ENCODE measurements at places on chromosomes 16 and 17.
A peak's percentile ranks its signal among the peaks of the same experiment; 100 is the strongest.

DNA sequence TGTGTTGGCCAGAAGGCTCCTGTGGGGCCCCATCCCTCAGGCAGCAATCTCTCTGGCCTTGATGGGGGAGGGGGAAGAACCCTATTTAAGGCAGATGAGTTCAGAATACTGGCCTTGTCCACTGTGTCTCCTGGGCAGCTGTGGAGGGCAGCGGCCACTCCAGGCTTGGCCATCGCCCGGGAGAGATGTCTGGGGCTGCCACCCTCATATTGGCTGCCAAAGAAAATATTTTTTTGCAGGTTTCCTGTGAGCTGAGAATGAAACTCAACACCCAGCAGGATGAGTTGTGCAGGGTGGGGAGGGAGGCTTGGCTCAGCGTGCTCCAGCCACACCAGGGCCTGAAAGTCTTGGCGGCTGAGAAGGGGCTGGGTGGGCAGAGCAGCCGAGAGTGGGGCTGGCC lies 14.4 kb upstream of the TIMP2 start:
- no peaks in the 10 kb centered on the region for H3K27me3 ChIP-seq
- DNase-seq = no peak
- no peaks in the 10 kb centered on the region for H3K36me3 ChIP-seq

DNA sequence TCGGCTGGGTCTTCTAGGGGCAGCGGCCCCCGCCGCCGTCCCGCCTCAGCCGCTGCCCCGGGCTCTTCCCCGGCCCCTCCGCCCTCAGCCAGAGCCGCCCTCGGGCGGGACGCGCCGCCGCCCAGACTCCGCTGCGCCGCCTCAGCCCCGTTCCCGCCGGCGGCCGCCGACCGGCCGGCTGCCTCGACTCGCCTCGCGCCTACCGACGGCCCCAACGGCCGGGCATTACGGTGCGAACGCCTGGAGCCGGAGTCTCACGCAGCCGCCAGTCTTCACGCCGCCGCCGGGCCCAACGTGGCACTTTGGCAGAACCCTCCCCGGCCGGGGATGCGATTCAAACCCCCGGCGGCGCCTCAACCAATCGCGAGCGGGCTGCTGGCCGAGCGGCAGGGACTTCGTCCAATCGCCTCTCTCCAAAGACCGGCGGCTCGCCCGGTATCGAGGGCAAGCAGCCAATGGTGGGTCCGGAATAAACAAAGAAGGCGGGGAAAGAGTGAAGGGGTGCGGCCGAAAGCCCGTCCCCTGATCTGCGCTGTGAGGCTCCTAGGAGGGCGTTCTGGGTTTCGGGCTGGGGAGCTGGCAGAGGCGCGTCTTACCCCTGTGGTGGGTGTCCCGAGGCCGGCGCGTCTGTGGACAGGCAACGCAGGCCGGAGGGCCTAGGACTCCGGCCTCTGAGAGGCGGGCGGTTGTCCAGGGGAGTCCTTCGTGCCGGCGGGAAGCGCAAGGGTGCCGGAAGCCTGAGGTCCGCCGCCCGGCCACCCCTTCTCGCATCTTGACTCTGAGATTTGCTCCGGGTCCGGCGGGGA lies at the start of gene CDR2:
Gene CDR2 (minus strand): TSS at position 309 of the 806 bp plus-strand sequence. CDS start 310 bp downstream, outside the sequence.
- peaks cover 42% of the 10 kb centered on the region for H3K4me1 ChIP-seq
- H3K36me3 ChIP-seq = no peaks in the 10 kb centered on the region
- peak; percentile 98 for DNase-seq
- H3K27ac ChIP-seq = peak within 1 kb of the TSS; percentile 65
- peak within 1 kb of the TSS; percentile 77 for H3K4me3 ChIP-seq
- H3K27me3 ChIP-seq = no peaks in the 10 kb centered on the region

GRCh38 chr16:81940781-81941560 lies 70.3 kb downstream of the SDR42E1 start:
- H3K4me1 ChIP-seq = no peaks in the 10 kb centered on the region
- no peak overlapping the region for H3K27ac ChIP-seq
- no peak overlapping the region for H3K4me3 ChIP-seq
- H3K27me3 ChIP-seq = peaks cover 11% of the 10 kb centered on the region

GRCh38 chr16:22324787-22325597 lies 27.8 kb downstream of the POLR3E start:
- H3K4me1 ChIP-seq = no peaks in the 10 kb centered on the region
- H3K27ac ChIP-seq = no peak overlapping the region
- peaks cover 99% of the 10 kb centered on the region for H3K36me3 ChIP-seq
- no peak for DNase-seq

- no peak for DNase-seq
- no peak overlapping the region for H3K4me3 ChIP-seq
- H3K36me3 ChIP-seq = no peaks in the 10 kb centered on the region
- no peaks in the 10 kb centered on the region for H3K27me3 ChIP-seq
- no peaks in the 10 kb centered on the region for H3K4me1 ChIP-seq
These were observed 7.6 kb downstream of the CDK3 start for GRCh38 chr17:76008208-76008607.

DNA sequence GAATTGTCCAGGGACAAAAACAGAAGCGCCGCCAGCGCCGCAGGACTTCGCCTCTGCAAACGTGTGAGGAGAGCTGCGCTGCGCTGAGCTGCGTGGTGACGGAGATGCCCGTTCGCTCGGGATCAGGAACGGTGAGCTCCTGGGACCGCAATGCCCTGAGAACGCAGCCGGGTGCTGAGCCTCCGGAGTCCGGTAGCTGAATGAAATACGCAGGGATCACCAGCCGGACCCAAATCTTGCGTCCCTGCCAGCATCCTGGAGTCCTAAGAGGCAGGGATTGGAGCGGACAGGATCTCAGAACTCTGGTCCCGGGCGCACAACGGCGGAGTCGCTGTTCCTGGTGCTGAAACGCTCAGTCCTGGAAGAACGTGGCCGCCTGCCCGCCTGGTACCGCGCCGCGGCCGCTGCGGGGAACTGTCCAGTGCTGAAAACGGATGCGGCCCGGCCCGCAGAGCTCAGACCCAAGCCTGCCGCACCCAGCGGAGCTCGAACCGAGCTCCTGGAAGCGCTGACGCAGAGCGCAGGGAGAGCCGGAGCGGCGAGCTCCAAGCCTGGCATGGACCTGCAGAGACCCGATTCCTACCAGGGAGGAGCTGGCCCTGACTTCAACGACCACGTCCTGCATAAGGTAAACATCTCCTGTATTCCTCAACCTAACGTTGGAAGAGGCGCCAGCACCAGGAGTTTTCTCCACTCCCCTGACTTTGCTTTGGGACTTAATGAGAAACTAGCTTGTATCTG lies 41.5 kb downstream of the CD300LF start:
- H3K27me3 ChIP-seq = peaks cover 13% of the 10 kb centered on the region
- no peak overlapping the region for H3K4me3 ChIP-seq
- no peaks in the 10 kb centered on the region for H3K4me1 ChIP-seq

DNA sequence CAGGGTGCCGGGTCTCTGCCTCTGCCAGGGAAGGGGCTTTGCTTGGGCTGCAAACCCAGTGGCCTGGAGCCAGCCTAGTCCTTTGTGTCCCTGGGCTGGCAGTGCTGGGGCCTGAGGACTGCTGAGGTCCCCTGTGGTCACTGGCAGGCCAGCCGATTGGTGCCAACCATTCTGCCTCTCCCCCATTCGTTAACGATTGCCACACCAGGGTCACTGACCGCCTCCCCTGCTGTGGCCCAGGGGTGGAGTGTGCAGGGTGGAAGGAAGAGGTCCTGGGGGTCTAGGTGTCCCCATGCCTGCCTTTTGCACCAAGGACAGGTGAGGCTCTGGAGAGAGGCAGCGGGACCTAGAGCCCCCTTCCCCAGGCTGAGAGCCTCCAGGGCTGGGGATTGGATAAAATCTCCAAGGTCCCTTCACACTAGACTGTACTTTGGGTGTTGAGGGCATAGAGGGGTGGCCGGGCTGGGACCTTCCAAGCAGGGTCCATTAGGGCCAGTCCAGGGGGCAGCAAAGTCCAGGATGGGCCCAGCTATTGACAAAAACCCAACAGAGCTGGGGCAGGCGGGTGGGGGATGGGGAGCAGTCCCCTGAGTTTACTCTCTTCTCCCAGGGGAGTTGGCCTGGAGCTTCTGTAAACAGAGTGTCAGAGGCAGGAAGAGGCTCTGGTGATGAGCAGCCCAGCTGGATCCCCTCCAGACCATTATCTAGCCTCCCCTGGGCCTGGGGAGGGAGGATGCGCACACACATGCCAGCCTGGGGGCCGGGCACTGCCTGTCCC lies 1.1 kb downstream of the VASN start:
- H3K27ac ChIP-seq = no peak overlapping the region
- H3K27me3 ChIP-seq = no peaks in the 10 kb centered on the region
- no peak for DNase-seq
- no peaks in the 10 kb centered on the region for H3K4me1 ChIP-seq
- peaks cover 3% of the 10 kb centered on the region for H3K36me3 ChIP-seq
- H3K4me3 ChIP-seq = no peak overlapping the region

DNA sequence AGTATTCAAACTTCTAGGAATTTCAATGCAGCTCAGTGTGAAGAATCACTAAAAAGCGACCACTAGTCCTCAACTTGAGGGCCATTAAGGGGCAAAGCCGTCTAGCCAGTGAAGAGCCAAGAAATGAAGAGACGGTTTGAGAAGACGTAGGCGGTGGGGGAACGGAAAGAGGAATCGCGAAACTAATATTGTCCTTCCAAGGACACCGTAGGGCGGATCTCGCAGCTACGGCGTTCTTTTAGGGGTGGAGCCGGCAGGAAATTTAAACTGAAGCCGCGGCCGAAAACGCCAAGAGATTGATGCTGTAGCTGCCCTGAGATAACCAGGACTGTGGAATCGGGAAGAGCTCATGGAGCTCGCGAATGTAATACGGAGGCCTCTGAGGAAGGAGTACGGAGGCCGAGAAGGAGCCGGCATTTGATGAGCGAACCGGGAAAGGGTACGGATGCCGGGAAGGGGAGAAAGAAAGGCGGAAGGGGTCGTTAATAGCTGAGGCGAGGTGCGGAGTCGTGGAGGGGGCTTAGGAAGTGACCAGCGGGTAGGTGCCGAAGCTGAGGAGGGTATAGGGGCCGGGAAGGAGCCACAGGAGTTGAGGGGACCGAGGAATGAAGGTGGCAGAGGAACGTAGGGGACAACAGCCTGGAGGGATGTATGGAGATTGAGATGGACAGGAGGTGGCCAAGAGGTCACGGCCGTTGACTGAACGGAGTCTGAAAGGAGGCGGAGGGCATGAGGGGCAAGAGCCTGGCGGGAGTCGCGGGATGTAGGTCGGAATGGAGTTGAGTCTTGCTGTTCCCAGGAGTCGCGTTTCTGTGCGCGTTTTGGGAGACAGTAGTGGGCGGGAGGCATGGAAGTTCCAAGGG lies at the start of gene DBF4B:
Gene DBF4B (plus strand): TSS at position 265 of the 863 bp plus-strand sequence. CDS start 156 bp downstream, at position 421.
- H3K4me1 ChIP-seq = peaks cover 27% of the 10 kb centered on the region
- no peaks in the 10 kb centered on the region for H3K27me3 ChIP-seq
- H3K36me3 ChIP-seq = peaks cover 3% of the 10 kb centered on the region
- H3K27ac ChIP-seq = peak within 1 kb of the TSS; percentile 94
- DNase-seq = peak; percentile 87
- H3K4me3 ChIP-seq = peak within 1 kb of the TSS; percentile 95

DNA sequence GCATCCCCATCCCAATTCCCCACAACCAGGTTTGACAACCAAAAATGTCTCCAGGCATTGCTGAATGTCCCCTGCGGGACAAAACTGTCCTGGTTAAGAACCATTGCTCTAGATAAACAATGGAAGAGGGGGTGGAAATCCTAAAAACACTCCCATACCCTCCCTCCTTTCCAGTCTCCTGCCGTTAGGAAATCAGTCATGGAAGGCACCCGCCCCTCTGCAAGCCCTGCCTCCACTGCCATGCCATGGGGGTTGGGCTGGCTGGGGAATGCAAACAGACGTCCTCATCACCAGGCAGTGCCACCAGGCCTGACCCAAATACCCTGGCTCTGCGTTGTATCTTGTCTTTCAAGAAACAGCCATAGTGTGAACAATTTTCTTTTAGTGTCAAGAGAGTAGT lies 57.5 kb downstream of the CYTH1 start:
- no peaks in the 10 kb centered on the region for H3K36me3 ChIP-seq
- DNase-seq = no peak
- H3K4me3 ChIP-seq = no peak overlapping the region
- H3K27ac ChIP-seq = no peak overlapping the region

- H3K4me3 ChIP-seq = no peak overlapping the region
- no peaks in the 10 kb centered on the region for H3K36me3 ChIP-seq
- no peaks in the 10 kb centered on the region for H3K27me3 ChIP-seq
- no peak for DNase-seq
- no peaks in the 10 kb centered on the region for H3K4me1 ChIP-seq
These were observed 89.1 kb upstream of the TBX2 start for GRCh38 chr17:61310590-61310989.

GRCh38 chr16:24918641-24919040 lies 72.9 kb downstream of the SLC5A11 start:
- H3K4me1 ChIP-seq = no peaks in the 10 kb centered on the region
- no peak overlapping the region for H3K4me3 ChIP-seq
- peaks cover 30% of the 10 kb centered on the region for H3K36me3 ChIP-seq
- no peaks in the 10 kb centered on the region for H3K27me3 ChIP-seq

- peaks cover 51% of the 10 kb centered on the region for H3K4me1 ChIP-seq
- H3K36me3 ChIP-seq = peaks cover 97% of the 10 kb centered on the region
- H3K27ac ChIP-seq = peak overlapping the region; percentile 67
- H3K4me3 ChIP-seq = no peak overlapping the region
These were observed 38.5 kb downstream of the MSI2 start for GRCh38 chr17:57294629-57295501.

DNA sequence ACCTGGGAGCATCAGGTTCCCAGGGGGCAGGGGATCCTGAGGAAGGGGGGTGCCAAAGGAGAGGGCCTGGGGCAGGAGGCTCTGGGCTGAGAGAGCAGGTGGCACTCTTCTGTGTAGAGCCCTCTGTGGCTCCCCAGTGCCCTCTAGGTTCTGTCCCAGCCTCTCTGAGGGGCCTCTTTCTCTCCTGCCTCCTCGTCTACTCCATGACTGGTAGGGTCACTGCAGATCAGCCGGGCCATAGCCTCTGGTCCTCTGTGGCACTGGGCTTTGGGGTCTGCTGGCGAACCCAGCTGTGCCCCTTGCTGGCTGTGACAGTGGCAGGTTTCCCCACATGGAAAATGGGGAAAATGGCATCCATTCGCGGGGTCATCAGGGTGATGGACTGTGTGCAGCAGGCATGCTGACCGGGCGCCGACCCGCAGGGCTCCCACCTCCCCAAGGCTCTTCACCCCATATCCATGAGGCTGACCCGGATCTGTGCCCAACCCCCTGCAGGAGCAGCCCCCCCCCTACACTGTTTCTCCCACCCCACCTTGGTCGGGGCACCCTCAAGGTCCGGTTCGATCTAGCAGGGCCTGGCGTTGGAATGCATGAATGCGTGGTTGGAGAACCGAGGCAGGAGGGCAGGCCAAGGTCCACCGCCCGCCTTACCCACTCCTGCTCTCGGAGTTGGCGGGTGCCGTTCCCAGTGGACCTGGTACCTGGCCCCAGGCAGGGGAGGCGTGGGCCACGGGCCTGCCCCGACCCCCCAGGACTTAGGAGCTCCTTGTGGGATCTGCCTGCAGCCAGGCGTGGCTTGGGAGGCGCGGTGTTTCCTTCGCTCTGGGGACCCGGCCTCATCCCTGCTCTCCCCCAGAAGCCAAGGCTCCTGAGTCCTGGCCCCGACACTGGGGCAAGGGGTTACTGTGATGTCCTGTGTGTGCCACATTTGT lies 6.5 kb downstream of the GLIS2 start:
- no peak overlapping the region for H3K27ac ChIP-seq
- no peaks in the 10 kb centered on the region for H3K36me3 ChIP-seq
- H3K4me1 ChIP-seq = no peaks in the 10 kb centered on the region
- DNase-seq = no peak

Data from DND-41 (cell line).